Stimulated activated CD8-positive, alpha-beta memory T cell treated with anti-CD3 and anti-CD28 coated beads, Interleukin-4, amount 100 ng/mL, for 1 hour (primary cell): ENCODE measurements at places on chromosomes 4 and X.

- no peak for DNase-seq
These were observed 1.9 kb downstream of the DHRSX start for GRCh38 chrX:2498781-2499302.

DNA sequence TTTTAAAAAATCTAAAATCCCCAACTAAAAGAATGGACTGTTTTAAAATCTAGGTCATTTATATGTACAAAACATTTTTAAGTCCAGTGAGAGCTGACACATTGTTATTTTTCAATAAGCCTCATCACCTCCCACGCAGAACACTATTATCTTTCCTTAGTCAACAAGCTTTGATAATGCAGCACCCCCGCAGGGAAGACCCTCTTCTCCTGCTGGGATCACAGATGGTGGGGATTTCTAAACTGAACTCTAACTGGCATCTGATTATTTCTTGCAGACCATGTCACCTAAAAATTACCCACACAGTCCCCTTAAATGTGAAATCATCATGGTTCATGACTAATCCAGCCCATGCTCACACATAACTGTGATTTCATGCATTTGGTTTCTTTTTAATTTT, 11.6 kb downstream of the SYTL4 start:
- DNase-seq, result no peak

- no peak for DNase-seq
These were observed 673.2 kb upstream of the MAGEB2 start for GRCh38 chrX:29542152-29542551.

DNA sequence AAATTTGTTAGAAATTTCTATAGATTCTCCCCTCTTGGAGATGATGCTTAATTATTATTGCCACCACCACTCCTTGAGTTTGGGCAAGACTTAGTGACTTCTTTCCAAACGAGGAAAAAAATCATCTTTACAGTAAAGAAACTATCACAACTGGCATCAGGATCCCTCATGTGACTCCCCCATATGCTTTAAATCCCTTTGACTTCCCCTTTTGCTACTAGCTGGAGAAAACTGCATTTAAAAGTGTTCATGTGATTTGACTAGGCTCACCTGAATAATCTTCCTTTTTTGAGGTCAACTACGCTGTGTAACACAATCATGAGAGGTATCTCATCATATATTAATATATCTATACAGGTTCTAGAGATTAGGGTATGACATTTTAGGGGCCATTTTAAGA, 30.3 kb upstream of the ENOX2 start:
- DNase-seq, result no peak

- DNase-seq, result no peak
These were observed 66.4 kb downstream of the HPRT1 start for GRCh38 chrX:134526399-134526798.

DNA sequence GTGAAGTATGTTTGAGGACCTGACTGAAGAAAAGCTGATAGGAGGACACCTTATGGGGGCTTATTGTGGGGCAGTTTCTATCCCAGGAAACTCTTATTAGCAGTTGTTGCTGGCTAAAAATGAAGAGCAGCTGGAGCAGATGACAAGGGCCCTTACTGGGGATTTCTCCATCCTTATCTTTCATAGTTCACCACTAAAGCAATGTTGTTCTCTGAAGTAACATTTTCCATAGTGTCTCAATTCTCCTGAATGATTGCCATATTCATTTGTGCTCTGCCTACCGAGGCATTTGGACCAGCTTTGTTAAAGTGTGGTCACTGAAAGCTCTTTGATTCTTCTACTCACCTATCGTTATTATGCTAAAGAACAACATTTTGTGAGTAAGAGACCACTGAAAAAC, 7.7 kb downstream of the ENOX2 start:
- DNase-seq, result no peak

DNA sequence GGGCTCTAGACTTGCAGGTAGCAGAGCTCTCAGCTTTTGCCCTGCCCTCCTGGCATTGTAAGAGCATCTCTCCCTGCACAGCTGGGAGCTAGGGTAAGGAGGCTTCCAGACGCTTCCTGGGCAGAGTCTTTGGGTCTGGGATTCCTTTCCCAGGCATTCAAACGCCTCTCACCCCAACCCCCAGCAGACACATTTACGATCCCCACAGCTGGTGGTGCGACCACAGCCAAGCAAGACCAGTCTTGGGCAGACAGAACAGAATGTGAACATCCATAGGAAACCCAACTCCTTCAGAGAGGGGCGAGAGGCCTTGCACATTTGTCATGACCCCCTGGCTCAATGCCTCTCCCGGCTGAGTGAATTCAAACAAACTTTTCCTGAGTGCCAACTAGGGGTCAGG, 38.1 kb upstream of the CD99L2 start:
- no peak for DNase-seq
